A549 treated with AZD2906 at 1 μM for 4 hours (cell line): ENCODE measurements at places on chromosomes 1 and 21. TPM values are rescaled to one million over a fixed set of nuclear protein-coding genes. Genes with fewer than 3 reads are reported as not detected.

Gene RAB3GAP2
- 10.8 to 14.0 TPM (median 12.9 TPM) in 5 replicates for total RNA-seq

Gene SPRR1A
- total RNA-seq = not detected in 5 replicates

Gene CHRM3
- total RNA-seq = 0.01 to 0.09 TPM (median 0.03 TPM) in 5 replicates

Gene DIRAS3
- 0.78 to 1.3 TPM (median 1.2 TPM) in 5 replicates for total RNA-seq

Gene CBR3
- total RNA-seq = 9.9 to 11.6 TPM (median 11.3 TPM) in 5 replicates

Gene ZNF436
- total RNA-seq = 4.8 to 5.9 TPM (median 5.0 TPM) in 5 replicates

Gene OTUD3
- 2.5 to 2.8 TPM (median 2.6 TPM) in 5 replicates for total RNA-seq

Gene LDLRAP1
- total RNA-seq = 8.8 to 11.3 TPM (median 10.1 TPM) in 5 replicates

Gene PRR9
- total RNA-seq = 0.05 TPM in 1 of 5 replicates, not detected in the others

Gene CFAP45
- 0.49 to 0.67 TPM (median 0.55 TPM) in 5 replicates for total RNA-seq

Gene EPHB2
- total RNA-seq = 29.5 to 35.6 TPM (median 34.4 TPM) in 5 replicates

Gene CLCA1
- total RNA-seq = not detected in 5 replicates

Gene KCNK2
- 0.02 to 0.08 TPM (median 0.05 TPM) in 4 of 5 replicates, not detected in the other for total RNA-seq

Gene SEMA6C
- 1.2 to 2.4 TPM (median 1.8 TPM) in 5 replicates for total RNA-seq
